ENCODE measurements at places on chromosomes 2 and 18.
A peak's percentile ranks its signal among the peaks of the same experiment; 100 is the strongest.

- H3K27me3 ChIP-seq: peaks cover 16% of the 10 kb centered on the region
- H3K4me3 ChIP-seq: no peak overlapping the region
- no peaks in the 10 kb centered on the region for H3K36me3 ChIP-seq
- H3K4me1 ChIP-seq: no peaks in the 10 kb centered on the region
- no peak for ATAC-seq
These were observed 265.5 kb downstream of the TGIF1 start for GRCh38 chr18:3715231-3716080.

- H3K4me1 ChIP-seq: no peaks in the 10 kb centered on the region
- H3K36me3 ChIP-seq: no peaks in the 10 kb centered on the region
- H3K27me3 ChIP-seq: no peaks in the 10 kb centered on the region
- no peak overlapping the region for H3K27ac ChIP-seq
- H3K4me3 ChIP-seq: no peak overlapping the region
These were observed 79.3 kb upstream of the SCN7A start for GRCh38 chr2:166573391-166573790.

DNA sequence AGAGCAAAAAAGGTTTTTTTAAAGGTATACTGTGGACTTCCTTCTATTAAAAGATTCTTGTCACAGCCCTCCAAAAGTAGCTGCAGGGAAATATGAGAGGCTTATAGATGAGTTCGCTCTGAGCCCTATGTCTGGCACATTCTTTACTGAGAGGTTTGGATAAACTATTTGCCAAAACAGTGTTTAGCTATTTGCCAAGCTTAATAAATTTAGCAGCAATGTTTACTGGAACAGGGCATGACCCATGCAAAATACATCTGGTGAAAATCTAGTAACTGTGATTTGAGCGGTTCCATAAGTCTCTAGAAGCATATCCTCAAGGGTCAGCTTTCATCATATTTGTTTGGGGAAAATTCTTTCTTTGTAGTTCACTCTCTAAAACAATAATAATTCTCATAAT is 1696.7 kb upstream of the PIK3C3 start:
- H3K27me3 ChIP-seq: no peaks in the 10 kb centered on the region
- no peaks in the 10 kb centered on the region for H3K4me1 ChIP-seq
- H3K27ac ChIP-seq: no peak overlapping the region
- no peaks in the 10 kb centered on the region for H3K36me3 ChIP-seq

DNA sequence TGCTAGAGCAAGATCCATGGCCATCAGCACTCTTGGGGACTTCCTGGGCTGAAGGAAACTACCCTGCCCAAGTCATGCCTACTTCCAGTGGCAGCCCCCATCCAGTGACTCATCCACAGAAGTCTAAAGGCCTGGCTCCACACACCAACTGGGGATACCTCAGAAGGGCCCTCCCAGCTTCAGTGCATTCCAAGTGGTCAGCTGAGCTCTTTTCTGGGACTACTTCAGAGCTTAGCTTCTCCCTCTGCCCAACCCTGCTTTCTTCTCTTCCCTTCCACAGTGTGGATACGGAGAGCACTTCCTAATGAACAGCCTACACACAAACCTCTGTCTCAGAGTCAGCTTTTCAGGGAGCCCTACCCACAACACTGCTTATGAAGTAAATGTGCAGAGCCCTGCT is 66.5 kb downstream of the CLHC1 start:
- no peaks in the 10 kb centered on the region for H3K36me3 ChIP-seq
- H3K27ac ChIP-seq: no peak overlapping the region
- peaks cover 9% of the 10 kb centered on the region for H3K4me1 ChIP-seq
- ATAC-seq: no peak
- H3K4me3 ChIP-seq: no peak overlapping the region

DNA sequence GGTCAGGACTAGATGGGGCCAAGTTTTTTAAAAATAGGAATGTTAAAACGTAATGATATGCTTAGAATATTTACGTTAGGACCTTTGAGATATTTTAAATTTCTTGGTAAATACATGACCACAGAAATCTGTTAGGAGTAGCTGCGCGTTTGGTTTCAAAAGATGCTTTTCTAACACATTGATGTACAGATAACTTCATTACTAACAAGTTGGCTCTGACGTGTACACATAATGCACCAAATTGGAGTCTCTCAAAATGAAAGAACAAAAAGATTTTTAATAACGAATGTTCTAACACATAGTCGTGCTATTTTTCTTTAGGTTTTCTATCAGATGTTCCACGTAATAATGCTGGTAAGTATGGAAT is 608 bp downstream of the PHOSPHO2 start:
- H3K27ac ChIP-seq: peak overlapping the region; percentile 85
- peaks cover 16% of the 10 kb centered on the region for H3K4me1 ChIP-seq
- no peak for ATAC-seq
- H3K4me3 ChIP-seq: peak overlapping the region; percentile 90
- H3K36me3 ChIP-seq: peaks cover 28% of the 10 kb centered on the region

GRCh38 chr2:147665105-147665504 is 179.7 kb upstream of the ACVR2A start:
- peaks cover 6% of the 10 kb centered on the region for H3K4me1 ChIP-seq
- no peak overlapping the region for H3K27ac ChIP-seq
- no peaks in the 10 kb centered on the region for H3K27me3 ChIP-seq
- no peak for ATAC-seq

- H3K4me1 ChIP-seq: no peaks in the 10 kb centered on the region
- no peaks in the 10 kb centered on the region for H3K36me3 ChIP-seq
- no peak overlapping the region for H3K27ac ChIP-seq
- H3K27me3 ChIP-seq: no peaks in the 10 kb centered on the region
- ATAC-seq: no peak
These were observed 336.2 kb downstream of the EPHA4 start for GRCh38 chr2:221235941-221236340.

DNA sequence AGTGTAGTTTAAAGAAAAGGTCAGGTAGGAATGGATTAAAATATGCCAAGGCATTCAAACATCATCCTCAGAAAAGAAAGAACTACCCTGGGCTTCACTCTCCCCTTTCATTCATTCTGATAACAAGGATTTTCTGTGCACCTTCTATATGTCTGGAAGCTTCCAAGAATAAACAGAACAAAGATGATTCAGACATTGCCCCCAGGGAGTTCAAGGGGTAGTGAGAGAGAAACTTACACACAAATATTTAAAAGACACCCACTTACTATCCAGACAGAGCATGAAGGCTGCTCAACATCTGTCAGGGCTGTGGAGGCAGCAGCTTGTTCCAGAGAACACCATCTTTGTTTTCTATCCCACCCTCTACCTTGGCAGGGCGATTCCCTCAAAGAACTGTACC is 140.5 kb downstream of the ALK start:
- no peak for ATAC-seq
- H3K4me1 ChIP-seq: no peaks in the 10 kb centered on the region
- H3K4me3 ChIP-seq: no peak overlapping the region
- H3K36me3 ChIP-seq: no peaks in the 10 kb centered on the region
- H3K27ac ChIP-seq: no peak overlapping the region
- peaks cover 26% of the 10 kb centered on the region for H3K27me3 ChIP-seq

DNA sequence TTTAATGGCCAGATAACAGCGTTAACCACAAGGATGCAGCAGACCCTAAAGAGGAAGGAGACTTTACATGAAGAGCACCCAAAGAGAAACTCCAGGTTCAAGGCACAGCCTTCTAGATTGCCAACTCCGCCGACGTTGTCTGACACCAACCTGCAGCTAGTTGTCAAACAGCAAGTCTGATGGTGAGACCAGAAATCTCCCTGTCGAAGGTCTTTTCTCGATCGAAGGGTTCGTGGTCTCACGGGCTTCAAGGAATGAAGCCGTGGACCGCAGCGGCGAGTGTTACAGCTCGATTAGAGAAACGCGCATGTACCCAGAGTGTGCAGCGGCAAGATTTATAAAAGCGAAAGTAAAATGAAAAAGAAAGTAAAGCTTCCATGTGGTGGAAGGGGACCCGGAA is 656.3 kb downstream of the XIRP2 start:
- H3K4me3 ChIP-seq: no peak overlapping the region
- no peak for ATAC-seq
- H3K27me3 ChIP-seq: no peaks in the 10 kb centered on the region
- no peaks in the 10 kb centered on the region for H3K36me3 ChIP-seq
- H3K4me1 ChIP-seq: no peaks in the 10 kb centered on the region

GRCh38 chr2:26456440-26457250 is 21.3 kb downstream of the OTOF start:
- no peaks in the 10 kb centered on the region for H3K4me1 ChIP-seq
- H3K27me3 ChIP-seq: peaks cover 12% of the 10 kb centered on the region
- ATAC-seq: no peak
- no peak overlapping the region for H3K4me3 ChIP-seq

DNA sequence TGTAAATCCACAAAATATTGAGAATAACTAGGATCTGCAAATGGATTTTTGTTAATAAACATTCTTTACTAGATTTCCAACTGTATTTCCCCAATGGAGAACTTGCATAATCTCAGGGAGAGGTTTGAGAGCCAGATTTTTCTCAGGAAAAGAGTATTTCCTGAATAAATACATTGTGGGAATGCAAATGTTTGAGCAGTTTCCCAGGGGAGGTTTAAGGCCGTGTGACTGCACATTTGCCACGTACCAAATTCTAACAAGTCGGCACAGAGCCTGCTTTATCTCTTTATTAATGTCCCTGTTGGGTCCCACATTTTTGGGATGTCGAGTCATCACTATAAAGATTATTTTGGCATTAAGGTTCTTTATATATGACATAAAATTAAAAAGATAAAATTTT is 27.0 kb downstream of the TFPI start:
- H3K27ac ChIP-seq: no peak overlapping the region
- no peaks in the 10 kb centered on the region for H3K27me3 ChIP-seq
- no peaks in the 10 kb centered on the region for H3K36me3 ChIP-seq
- no peak overlapping the region for H3K4me3 ChIP-seq
- H3K4me1 ChIP-seq: no peaks in the 10 kb centered on the region
- no peak for ATAC-seq

DNA sequence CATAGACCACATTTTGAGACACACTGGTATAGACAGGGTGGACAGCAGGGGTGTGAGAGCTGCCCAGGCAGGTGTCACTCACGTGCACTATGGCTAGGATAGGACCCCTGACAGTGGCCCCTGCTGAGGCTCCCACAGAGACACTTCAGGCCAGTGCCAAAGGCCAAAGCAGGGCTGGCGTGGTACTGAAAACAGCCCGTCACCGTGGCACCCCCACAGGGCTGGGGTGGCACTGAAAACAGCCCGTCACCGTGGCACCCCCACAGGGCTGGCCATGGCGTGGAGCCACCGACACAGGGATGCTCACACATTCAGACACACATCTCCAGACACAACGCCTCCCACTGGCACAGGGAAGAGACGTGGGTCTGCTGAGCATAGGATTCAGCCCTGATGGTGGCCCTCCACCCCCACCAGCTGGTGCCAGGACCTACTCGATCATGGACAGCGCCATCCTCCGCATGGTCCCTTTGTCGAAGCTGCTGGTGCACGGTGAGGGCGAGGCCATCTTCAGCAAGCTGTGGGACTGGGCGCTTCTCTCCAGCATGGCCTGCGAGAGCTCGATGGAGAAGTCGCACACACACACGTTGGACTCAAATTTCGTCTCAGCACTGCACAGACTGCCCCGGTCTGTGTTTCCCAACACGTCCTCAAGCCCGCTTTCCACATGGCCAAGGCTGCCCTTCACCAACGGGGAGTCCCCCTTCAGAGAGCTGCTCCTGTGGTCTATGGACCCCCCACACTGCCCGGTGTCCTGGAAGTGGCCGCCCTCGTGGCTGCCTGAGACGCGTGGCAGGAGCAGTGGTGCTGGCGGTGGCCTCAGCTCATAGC is 34.1 kb downstream of the ANKMY1 start:
- no peaks in the 10 kb centered on the region for H3K27me3 ChIP-seq
- peaks cover 79% of the 10 kb centered on the region for H3K36me3 ChIP-seq
- H3K4me1 ChIP-seq: peaks cover 11% of the 10 kb centered on the region
- no peak overlapping the region for H3K4me3 ChIP-seq
- no peak for ATAC-seq

DNA sequence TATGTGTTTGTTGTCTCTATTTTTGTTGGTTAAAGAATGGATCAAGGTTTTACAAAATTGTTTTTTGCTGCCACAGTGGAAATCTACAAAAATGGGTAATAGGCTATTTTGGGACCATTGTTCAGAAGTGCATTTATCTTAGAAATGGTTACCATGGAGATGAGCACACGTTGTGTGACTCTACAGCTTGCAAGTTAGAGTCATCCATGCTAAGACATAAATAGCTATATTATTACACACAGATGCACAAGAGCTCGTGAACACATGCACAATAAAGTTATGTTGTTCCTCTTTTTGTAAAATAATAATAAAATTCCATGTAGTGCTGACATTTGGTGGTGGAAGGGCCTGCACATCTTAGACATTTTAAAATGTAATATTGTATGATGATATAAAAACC is 15.5 kb upstream of the DUSP19 start:
- H3K27ac ChIP-seq: no peak overlapping the region
- peaks cover 36% of the 10 kb centered on the region for H3K27me3 ChIP-seq
- H3K36me3 ChIP-seq: no peaks in the 10 kb centered on the region
- H3K4me3 ChIP-seq: no peak overlapping the region
- H3K4me1 ChIP-seq: no peaks in the 10 kb centered on the region

GRCh38 chr2:8234757-8235374 is 447.0 kb upstream of the ID2 start:
- H3K27me3 ChIP-seq: peaks cover 36% of the 10 kb centered on the region
- H3K4me1 ChIP-seq: peaks cover 17% of the 10 kb centered on the region
- peak overlapping the region; percentile 39 for H3K27ac ChIP-seq
- H3K36me3 ChIP-seq: no peaks in the 10 kb centered on the region
- no peak overlapping the region for H3K4me3 ChIP-seq

DNA sequence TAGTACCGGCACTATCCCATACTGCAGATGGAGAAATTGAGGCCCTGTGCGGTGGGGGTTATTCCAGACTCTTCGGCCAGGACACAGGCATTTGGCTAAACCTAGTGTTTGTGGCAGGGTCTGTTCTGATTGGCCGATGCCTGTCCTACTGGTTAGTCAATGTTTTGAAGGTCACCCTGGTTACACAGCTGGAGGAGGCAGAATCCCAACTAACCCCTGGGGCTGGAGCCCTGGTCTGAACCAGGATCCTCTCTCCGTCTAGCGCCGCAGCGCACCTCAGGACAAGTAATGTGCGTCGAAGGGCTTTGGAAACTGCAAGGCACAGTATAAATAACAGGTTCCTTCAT is 19.4 kb downstream of the TEX44 start:
- H3K4me1 ChIP-seq: peaks cover 45% of the 10 kb centered on the region
- H3K4me3 ChIP-seq: no peak overlapping the region
- no peaks in the 10 kb centered on the region for H3K27me3 ChIP-seq
- ATAC-seq: no peak

All from stimulated activated memory B cell treated with anti-CD40 and anti-IgM and Interleukin-4, amounts not matched to agents 10 μg/mL and 1 μg/mL and 100 μg/mL, for 72 hours (primary cell).